AG04449 (cell line): ENCODE measurements at places on chromosomes 1 and 21.
A peak's percentile ranks its signal among the peaks of the same experiment; 100 is the strongest.

DNA sequence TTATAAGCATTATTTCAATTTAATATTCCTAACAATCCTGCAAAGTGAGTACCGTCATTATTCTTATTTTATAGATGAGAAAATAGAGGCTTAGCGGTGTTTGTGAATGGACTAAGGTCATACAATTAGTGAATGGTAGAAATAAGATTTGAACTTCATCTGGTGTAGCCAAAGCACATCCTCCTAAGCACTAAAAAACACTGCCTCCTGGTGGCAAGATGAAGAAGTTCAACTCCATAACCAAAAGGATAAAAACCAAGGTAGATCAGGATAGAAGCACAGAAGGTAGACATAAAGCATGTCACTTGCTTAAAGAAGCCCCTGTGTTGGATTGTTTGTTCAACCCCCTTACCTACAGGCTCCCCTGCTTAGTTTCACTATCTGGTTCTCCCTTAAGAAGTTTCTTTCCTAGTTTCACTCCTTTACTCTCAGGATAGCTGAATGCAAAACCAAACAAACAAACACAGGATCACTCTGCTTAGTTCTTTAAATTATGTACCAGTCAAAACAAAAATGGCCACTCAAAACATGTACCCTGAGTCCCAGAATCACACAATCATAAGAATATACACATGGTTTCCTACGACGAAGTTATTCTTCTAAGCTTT, 12.7 kb upstream of the AIM2 start:
- DNase-seq, result no peak

DNA sequence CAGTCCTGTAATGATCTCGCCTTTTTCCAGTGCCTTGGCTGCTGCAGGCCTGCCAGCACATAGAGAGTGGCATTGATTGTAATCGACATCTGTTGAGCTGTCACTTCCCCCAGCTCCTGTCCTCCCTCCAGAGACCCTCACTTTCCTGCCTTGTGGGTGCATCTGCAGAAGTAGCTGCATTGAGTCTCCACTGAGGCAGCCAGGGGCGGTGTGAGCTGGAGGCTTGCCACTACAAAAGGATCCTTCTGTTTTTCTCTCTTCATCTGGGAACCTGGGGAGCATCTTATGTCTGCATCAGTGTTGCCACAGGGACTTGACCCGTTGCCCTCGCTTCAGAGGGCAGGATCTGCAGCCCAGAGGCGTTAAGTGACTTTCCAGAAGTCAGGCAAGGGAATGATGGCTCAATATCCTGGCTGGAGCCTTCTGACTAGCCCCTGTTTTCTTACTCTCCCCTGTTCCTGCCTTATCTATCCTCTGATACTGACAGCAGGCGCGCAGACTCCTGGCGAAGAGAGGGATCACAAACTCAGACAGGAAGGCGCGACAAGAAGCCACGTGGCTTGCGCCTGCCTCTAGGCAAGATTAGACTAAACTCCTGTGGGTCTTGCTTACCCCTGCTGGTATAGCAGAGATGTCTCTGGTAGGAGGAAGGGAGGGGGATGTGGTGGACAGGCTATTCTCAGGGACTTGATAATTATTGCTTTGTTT, 13.3 kb upstream of the FMOD start:
- no peak for DNase-seq

DNA sequence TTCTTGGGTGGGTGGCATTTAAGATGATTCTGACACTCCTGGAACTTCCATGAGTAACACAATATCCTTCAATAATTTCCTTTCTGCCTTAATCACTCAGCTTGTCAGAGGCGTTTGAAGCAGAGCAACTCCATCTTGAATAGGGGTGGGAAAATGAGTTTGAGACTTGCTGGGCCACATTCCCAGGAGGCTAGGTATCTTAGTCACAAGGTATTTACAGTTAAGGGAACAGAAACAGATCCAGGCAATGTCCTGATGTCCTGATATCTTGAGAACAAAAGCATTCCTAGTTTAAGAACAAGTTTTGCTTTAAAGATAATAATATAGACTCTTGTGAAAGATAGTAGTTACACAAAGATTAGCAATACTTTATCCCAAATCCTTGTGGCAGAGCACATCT, 76.6 kb upstream of the KIAA0040 start:
- no peak for DNase-seq

DNA sequence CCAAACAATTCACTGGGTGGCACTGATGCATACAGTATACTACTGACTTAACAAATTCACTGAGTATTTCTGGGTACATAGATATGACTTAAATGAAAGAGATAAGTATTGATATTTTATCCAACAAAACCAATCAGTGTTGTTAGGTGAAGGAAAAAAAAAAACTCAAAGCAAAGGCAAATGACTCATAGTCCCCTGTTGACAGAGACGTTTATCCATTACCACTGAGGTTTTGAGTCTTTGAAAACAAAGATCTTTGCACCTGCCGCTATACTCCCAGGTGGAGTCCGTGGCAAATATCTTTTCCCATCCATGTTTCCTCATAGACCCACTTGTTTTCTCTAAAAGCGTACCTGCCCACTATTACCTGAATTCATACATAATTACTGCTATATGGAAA, 18.4 kb downstream of the DYNLT5 start:
- DNase-seq, result no peak

DNA sequence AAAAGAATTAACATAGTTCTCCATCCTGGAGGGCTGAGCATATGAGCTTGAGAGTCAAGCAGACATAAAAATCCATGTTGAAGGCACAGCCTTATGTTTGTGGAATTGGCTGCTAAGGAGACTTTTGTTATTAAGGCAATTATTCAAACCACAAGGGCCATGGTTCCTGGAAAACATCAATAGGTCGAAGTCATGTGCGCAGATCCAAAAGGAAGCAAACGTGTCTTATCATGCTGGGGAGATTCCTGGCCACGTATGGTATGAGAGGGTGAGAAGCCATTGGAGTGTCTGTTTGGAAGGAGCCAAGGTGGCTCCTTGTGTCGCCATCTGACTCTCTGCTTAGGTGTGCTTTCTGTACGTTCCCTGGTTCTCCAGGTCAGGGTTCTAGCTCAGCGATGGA, 61.8 kb upstream of the COA6 start:
- no peak for DNase-seq

- peak; percentile 98 for DNase-seq
Measured at GRCh38 chr1:26772687-26773086, 15.1 kb upstream of the PIGV start.

DNA sequence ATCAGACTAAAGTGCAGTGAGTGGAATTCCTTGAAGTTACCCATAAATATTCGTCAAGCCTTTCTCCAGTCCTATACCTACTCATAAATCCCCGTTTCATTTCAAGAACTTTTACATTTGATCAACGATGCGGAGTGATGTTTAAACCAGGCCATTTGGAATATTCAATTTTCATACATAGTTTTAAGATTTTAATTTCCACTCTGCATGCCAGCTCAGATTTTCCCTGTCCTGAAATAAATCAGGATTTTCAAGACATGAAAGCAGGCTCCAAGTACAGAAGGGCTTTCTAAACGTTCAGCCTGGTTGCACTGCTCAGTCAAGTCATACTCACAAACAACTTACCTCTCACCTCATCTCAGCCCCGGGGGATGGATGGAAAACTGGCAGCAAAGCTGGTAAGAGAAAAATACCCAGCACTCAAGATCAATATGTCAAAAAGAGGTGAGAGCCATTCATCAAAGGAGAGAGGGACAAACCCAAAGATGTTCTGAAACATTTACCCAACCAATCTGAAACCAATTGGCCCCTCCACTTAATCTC, 418.5 kb downstream of the PLPP3 start:
- no peak for DNase-seq

DNA sequence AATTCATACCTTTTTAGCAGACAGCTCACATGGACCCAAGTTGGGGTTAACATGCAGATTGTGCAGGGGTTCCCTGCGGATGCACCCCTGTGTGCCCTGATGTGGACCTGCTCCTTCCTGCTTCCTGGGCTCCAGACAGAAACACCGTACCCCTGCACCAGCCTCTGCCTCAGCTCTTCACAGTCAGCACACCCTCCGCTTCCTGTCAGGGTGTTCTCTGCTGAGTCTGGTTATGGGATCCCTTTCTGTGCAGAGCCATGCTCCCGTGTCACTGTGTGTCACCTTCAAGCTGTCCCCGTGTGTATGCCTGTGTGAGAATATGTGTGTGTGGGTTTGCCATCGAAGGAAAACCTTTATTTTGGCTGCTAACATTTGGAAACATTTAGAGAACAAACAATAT, 48.7 kb upstream of the KCNJ15 start:
- no peak for DNase-seq

- DNase-seq, result no peak
Measured at GRCh38 chr1:206005778-206006180, 2.6 kb upstream of the RAB7B start.
